Activated CD8-positive, alpha-beta T cell treated with anti-CD3 and anti-CD28 coated beads for 36 hours (primary cell): ENCODE measurements at places on chromosomes 1 and 21.

- H3K4me1 ChIP-seq = no peaks in the 10 kb centered on the region
- DNase-seq = no peak
- H3K4me3 ChIP-seq = no peak overlapping the region
- no peaks in the 10 kb centered on the region for H3K36me3 ChIP-seq
Measured at GRCh38 chr1:63817152-63817667, 43.4 kb downstream of the ROR1 start.

DNA sequence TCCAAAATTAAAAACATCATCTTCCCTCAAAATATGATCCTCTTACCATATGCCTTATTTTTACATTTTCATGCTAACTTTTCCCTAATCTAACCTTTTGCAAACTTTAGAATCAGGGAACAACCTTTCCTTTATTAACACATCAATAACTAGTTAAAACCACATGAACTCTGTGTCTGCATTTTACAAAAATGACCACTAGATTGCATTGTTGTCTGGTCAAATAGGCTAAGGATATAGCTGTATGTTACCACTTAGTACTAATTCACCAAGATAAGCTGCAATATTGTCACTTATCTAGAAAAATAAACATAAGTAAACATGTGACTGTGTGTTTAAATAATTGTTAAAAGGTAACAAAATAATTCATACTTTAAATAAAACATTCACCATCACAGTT, 82.3 kb downstream of the DENND1B start:
- no peaks in the 10 kb centered on the region for H3K27me3 ChIP-seq
- peaks cover 5% of the 10 kb centered on the region for H3K4me1 ChIP-seq

DNA sequence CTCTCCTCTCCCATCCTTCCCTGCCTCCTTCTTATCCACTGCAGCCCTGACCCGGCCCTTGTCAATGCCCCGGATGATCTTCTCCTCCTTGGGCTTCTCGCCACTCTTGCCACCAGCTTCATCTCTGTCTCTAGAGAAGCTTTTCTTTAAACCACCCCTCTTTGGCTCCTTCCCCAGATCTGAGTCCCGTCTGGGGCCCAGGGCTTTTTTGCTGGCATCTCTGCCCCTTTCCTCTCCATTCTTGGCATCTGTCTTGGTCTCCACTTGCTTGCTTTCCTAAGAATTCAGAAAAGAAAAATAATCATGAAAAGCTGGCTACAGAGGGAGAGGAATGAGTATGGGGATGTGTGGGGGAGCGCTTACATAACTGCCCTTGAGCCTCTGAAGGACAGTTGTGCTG, 11.8 kb downstream of the SHISA4 start:
- H3K4me1 ChIP-seq = peaks cover 11% of the 10 kb centered on the region
- H3K27ac ChIP-seq = no peak overlapping the region
- no peaks in the 10 kb centered on the region for H3K36me3 ChIP-seq
- H3K27me3 ChIP-seq = no peaks in the 10 kb centered on the region
- H3K4me3 ChIP-seq = no peak overlapping the region
- no peak for DNase-seq

DNA sequence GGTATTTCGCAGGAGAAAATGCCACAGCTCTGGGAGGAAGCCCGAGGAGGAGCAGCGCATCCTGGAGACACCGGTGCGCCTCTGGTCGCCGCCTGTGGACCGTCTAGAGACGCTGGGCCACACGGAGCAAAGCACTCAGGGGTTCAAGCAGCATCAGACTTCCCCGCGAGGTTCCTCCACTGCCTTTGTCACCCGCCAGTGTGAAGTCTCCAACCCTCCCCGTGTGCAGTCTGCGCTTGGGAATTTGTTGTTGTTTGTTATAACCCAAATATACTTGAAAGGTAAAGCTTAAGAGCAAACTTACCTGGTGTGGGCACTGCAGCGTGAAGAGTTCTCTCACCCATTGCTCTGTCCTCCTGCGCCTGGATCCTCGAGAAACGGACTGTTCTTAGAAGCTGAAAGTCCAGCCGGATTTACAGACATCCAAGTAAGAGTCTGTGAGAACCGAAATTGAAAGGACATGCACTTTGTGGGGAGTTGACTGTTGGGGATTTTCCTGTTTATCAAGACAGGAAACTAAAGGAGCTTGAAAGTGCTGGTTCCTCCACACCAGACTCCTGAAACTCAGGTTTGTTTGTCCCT, at the start of gene GBP4:
TSS of gene GBP4 (minus strand) at position 452 of the 582 bp plus-strand sequence. CDS start at position 344, 108 bp downstream.
- H3K4me1 ChIP-seq = peaks cover 76% of the 10 kb centered on the region
- H3K27me3 ChIP-seq = no peaks in the 10 kb centered on the region
- peaks cover 37% of the 10 kb centered on the region for H3K36me3 ChIP-seq
- DNase-seq = peak; percentile 61
- H3K4me3 ChIP-seq = peak within 1 kb of the TSS; percentile 92
- H3K27ac ChIP-seq = peak within 1 kb of the TSS; percentile 97
